ENCODE measurements at places on chromosomes 3 and 15.

- DNase-seq, result no peak
Measured at GRCh38 chr15:38613085-38613484, 48.5 kb upstream of the RASGRP1 start.

GRCh38 chr15:92409521-92409920, 15.8 kb downstream of the ST8SIA2 start:
- DNase-seq, result no peak

- DNase-seq, result no peak
Measured at GRCh38 chr15:26630857-26631256, 142.0 kb downstream of the GABRB3 start.

DNA sequence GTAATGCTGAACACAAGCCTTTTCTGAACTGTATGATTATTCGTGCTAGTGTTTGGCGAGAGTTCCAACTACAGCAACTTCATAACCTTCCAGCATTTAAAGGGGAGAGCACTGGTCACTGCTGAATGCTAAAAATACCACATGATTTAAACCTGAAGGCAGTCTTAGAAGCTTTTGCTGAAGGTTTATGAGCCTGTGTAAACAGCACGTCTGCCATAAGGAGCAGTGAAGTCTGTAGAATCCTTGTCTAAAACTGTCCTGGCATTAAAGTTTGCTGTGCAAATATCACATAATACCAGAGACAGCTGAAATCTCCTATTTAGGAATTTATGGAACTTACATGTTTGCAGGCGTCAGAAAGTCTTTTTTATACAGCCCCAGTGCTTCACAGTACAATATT, 5.9 kb downstream of the SATB1 start:
- no peak for DNase-seq

DNA sequence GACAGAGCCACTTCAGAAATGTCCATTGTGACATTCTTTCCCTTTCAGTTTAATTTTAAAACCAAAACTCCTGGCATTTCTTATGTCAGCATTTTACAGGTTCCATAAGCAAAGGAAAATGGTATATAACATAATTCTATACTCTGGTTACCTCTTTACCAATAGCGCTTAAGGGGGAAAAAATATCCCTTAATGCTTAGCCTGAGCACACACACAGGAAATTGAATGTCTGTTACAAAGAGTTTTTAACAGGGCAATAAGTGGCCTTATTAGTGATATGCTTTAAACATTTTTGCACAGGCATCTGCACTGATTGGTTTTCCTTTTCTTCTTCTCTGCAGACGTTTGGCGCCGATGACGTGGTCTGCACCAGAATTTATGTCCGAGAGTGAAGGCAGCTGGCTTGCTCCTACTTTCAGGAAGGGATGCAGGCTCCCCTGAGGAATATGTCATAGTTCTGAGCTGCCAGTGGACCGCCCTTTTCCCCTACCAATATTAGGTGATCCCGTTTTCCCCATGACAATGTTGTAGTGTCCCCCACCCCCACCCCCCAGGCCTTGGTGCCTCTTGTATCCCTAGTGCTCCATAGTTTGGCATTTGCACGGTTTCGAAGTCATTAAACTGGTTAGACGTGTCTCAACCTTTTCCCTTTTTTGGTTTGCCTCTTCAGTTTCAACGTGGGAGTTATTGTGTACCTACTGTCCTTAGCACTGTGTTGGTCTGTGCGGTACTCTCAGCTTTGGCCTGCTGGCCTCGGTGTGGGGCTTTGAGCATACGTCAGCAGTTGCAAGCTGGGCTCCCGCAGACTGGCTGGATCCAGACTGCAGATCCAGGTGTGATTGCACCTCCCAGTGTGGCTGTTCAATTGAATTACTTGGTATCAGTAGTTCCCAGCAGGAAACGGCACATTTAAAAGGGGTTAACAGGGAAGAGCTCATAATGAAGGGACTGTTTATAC, 7.7 kb downstream of the CRABP1 start:
- no peak for DNase-seq

DNA sequence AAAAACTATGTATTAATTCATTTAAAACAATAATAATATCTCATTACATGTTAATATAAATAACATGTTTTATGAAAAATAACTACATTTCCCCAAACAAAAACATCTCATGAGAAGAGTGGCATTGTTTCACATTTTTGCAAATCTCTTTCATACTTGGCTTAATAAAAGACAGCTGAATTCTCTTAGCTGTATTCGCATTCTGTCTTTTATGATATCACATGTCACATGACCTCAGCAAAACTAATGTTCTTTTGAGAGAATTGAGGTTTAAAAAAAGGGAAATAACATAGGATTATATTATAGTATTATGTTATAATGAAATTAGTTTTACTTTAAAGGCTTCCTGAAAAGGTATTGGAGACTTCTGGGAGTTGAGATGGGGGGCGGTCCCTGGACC, 48.4 kb upstream of the SPPL2A start:
- DNase-seq, result no peak

- DNase-seq, result no peak
Measured at GRCh38 chr15:85886309-85886811, 91.6 kb upstream of the KLHL25 start.

DNA sequence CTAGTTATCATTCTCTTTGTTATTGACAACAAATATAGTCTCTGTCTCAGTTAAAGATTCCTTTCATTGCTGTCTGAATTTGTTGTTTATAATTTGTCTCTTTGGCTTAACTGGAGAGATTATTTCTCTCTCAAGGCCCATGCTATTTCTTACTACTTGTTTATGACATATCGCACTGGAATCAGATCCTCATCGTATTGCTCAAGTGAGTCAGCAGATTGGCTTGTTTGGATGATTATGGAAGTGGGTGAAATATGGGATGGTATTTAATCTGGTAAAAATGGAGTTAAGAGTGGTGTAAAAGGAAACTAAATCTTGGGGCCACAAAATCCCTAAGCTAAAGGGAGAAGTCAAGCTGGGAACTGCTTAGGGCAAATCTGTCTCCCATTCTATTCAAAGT, 613.1 kb downstream of the SI start:
- DNase-seq, result no peak

- no peak for DNase-seq
Measured at GRCh38 chr3:70488131-70488530, 175.7 kb upstream of the MDFIC2 start.

- no peak for DNase-seq
Measured at GRCh38 chr3:42704136-42704841, 1.7 kb upstream of the HHATL start.
